ENCODE measurements at places on chromosomes 7 and 10.

GRCh38 chr7:31741852-31742251, 54.8 kb downstream of the PPP1R17 start:
- no peak for DNase-seq

DNA sequence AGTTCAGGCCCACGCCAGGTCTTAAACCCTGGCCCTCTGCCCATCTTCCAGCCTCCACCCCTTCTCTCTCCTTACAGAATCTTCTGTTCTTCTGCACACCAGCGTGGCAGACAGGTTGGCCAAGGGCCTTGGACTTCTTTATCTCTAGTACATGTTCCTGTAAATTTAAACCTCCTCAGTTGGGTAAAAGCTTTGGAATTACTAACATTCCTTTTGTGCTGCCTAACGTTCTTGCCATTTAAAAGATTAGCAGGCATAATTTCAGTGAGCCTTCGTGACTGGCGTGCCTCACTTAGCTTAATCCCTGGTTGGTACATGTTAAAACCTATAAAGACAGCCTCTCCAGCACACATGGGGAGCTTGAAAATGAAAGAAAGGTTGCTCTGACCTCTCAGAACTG, 192.2 kb downstream of the CUX1 start:
- DNase-seq = no peak

DNA sequence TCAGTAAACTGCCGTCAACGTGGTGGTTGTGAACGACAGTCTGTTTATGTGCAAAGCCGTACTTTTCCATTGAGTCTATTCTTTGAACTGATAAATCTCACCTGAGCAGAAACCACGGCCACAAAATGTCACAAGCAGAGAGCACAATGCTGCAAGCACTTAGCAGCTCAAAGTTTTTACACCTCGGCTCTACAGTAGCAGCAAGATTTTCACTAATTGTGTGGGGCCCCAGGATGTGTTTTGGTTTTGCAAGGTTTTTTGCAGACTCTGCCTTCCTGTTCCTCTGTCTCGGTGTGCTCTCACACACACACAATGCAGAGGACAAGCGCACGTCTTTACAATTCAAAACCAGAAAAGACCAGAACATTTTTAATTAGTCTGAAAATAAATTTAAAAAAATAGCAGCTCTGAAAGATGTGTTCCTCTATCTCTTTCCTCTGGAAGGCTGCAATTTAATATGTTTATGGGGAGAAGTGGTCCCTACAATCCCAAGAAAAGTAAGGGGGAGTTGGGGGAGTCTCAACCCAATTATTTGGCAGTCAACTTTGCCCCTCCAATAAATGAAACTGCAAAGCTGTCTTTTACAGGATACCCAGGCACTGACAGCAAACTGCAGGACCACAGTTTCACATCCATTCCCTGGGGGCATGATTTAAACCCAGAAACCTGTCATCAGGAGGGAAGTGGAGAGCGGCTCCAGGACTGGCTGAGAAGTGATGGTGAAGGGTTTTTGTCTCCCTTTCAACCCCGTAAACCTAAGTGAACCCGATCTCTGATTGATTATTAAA, 73.8 kb upstream of the SFMBT2 start:
- peak; percentile 56 for DNase-seq

GRCh38 chr7:127900141-127900540, 131.1 kb downstream of the LRRC4 start:
- DNase-seq = no peak

DNA sequence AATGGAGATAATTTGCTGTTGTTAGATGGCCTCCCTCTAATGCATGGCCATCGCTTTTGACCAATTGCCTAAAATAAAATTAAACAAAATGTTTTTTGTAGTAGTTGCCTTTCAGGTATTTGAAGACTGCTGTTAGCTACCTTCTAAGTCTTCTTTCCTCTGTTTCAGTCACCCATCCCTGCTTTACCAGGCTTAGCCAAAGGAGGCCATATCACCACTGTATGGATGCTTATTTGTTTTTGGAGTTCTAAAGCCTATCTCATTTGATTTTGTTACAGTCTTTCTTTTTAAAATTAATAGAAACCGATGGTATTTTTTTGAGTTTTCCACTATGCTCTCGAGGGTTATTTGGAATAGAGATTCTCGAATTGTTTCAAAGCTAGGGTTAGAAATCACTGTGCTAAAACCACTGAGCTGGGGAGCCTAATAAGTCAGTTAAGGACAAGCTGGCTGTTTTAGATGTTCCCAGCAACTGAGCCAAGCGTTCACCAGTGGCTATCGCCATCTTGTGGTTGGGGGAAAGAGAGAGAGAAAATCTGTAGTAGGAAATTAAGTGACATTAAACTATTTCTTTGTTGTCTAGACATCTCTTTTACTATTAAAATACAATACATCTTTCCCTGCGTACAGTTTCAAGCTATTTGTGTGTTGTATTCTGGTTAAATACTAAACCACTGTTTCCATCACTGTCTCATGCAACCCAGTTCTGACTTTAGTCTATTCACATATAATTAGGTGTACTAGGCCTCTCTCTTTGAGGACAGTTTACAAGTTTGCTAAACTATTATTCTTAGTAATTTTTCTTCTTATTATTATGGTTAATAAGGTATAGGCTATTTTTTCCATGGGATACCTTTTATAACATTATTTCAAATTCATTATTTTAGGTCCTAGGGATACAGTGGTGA, 52.2 kb downstream of the GPR158 start:
- DNase-seq = no peak

All from CD4-positive, alpha-beta T cell (primary cell).